Retinal pigment epithelial cell (primary cell): ENCODE measurements at places on chromosomes 12 and 14.

DNA sequence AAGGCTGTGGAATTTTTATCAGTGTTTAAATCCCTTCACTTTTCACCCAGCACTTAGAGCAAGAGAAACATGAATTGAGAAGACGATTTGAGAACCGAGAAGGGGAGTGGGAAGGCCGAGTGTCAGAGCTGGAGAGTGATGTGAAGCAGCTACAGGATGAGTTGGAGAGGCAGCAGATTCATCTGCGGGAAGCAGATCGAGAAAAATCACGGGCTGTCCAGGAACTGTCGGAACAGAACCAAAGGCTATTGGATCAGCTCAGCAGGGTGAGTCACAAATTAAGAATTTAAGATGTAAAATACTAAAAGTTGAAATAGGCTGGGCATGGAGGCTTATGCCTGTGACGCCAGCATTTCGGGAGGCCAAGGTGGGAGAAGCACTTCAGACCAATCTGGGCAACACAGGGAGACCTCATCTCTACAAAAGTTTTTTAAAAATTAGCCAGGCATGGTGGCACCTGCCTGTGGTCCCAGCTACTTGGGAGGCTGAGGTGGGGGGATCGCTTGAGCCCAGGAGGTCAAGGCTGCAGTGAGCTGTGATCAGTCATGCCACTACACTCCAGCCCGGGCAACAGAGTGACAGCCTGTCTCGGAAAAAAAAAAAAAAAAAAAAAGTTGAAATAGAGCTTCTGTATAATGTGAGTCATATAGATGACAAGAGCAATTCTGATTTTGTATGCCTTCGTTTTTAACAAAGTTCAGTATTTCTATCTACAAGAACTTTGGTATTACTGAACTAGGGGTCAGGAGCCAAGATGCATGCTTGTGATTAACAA is 9.6 kb downstream of the BICDL1 start:
- DNase-seq: no peak

- DNase-seq: no peak
Observed at GRCh38 chr12:93530358-93530757, 42.1 kb upstream of the SOCS2 start.

DNA sequence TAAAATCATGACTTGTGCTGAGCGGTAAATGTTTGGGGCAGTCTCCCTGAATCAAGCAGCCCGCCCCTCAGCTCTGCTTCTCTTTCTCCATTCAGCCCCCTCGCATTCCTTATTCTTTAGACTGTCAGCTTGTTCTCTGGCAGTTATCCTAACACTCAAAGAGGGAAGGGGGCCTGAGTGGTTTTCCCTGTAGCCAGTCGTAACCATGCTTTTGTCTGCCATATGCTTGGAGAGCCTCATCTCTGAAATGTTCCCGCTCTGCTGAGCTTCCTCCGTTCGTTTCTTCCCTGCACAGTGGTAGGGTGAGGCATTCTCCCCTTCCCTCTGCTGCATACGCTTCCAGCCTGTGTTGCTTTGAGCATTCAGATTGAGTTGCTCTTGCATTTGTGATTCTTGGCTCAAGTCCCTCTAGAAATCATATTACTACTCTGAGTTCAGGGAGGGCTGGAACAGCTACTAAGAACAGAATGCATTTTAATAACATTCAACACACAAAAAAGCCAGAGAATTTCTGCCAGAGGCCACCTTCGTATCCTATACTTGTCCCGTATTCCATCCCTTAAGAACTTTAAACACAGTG is 119.7 kb downstream of the FBXL14 start:
- DNase-seq: peak; percentile 62

DNA sequence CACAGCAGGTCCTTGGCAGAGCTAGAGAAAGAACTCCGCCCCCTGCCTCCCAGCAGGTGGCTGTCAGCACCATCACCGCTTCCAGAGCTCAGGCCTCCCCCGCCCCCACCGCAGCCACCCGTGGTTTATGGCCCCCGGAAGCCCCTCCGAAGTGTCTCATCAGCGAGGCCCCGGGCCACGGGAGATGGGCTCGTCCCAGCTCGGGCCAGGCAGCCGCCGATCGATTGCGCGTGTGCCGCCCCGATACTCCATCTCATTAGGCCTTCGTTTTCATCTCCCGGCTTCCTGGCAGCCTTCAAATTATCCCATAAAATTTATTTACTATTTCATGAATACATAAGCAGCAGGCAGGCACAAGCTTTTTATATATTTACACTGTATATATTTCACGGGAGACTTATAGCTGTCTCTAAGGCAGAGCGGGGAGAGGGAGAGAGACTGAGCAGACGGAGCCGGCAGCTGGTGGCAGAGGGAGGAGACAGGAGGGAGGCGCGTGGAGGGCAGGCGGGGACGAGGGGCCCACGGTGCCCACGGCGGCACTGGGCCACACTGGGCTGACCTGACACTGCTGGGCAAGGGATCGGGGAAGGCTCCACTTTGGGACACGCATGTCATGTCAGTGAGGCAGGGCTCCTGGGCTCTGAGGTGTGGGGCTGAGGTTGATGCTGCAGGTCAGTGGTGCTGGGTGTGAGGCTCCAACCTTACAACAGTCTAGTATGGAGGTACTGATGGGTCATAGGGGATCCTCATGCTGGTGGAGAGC is 241.2 kb downstream of the RBM19 start:
- DNase-seq: no peak

DNA sequence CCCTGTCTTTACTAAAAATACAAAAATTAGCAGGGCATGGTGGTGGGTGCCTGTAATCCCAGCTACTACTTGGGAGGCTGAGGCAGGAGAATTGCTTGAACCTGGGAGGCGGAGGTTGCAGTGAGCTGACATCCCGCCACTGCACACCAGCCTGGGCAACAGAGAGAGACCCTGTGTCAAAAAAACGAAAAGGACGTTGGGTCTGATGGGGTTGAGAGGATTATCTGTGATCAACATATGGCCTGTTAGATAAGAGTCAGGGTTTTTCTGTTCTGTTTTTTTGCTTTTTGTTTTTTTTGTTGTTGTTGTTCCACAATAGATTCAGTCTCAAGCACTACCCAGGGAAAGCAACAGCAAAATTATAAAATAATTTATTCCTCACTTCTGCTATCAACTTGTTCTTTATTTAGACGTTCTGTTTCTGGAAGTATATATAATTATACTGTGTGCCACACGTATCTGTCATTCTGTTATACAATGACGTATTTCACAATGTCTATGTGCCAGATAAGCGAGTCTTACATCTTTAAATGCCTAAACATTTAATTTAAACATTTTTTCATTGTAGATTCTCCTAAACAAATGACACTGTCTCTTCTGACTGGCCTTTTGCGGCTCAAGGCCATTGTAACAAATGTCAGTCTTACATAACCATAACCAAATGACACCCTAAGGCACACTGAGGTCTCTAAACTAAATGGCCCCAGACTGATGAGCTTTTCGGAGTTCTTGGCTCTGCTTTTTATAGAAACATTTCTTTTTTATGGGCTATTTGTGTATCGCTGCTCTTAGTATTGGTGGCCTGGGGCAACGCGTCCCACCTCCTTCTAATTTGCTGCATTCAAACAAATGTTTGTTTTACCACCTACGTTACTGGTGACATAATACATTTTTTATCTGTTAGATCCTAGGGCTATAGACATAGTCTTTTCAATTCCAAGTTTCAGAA is 7.2 kb upstream of the P2RX4 start:
- no peak for DNase-seq

DNA sequence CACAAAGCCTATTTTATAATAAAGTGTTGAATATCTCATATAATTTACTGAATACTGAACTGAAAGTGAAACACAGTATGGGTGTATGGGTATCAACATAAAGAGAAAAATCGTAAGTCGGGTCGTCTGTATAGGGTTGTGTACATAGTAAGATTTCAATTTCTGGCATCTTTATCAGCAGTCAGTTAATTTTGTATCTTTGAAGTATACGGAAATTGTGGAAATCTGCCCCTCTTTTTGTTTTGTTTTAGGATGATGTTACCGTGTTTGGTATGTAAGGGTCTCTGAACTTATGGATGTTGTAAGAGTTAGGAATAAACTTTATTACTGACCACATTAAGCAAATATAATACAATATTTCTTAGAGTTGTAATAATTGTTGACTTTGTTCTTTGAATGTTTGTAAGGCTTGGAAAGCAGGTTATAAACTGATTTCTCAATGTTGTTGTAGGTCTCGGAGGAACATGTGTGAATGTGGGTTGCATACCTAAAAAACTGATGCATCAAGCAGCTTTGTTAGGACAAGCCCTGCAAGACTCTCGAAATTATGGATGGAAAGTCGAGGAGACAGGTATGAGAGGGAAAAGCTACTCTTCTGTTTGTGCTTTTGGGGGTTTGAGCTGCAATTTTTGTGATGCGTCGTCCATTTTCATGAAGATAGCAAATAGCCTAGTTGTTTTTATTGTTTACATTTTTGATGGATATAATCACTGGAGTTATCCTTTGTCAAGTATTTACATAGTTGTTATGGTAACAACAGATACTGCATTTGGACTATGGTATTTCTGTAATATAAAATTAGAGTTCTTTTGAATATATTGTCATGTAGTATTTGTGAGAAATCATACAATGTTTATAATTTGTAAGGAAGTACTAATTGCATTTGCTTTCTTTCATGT is 12.0 kb downstream of the EID3 start:
- DNase-seq: no peak

GRCh38 chr12:121810234-121810817 is 6.5 kb downstream of the SETD1B start:
- DNase-seq: no peak

GRCh38 chr12:103677341-103677740 is 90.3 kb downstream of the STAB2 start:
- DNase-seq: no peak

DNA sequence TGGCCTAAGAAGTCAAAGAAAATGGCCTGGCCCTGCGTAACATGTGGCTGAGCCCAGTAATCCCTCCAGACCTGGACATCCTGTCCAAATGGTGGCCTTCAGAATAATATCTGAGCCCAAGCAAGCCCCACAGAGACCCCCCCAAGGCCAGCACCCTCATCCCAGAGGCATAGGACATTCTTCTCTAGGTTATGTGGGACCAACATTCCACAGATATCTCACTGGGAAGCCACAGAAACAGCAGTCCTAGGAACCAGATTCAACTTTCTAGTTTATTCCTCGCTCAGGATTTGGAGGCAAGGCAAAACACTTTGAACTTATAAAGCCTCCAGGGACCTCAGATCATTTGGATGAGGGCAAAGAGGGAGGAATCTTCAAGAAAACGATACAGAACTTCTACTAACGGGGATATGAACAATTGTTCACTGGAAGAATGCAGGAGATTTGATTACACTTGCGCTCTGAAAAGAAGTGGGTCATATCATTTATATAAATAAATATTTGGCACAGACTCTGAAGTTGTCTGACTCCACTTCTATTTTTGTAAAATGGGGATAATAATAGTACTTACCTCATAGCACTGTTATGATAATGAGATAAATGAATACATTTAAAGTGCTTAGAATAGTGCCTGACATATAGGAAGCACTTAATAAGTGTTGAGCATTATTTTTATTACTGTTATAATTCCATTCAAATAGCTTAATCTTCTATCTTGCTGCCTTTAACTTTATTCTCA is 171.5 kb downstream of the NUAK1 start:
- DNase-seq: no peak

- DNase-seq: no peak
Observed at GRCh38 chr14:51236314-51236713, 3.7 kb upstream of the TMX1 start.

GRCh38 chr14:53330441-53330840 is 177.3 kb upstream of the DDHD1 start:
- DNase-seq: no peak

GRCh38 chr12:102298022-102298421 is 100.4 kb upstream of the PMCH start:
- DNase-seq: no peak

- DNase-seq: no peak
Observed at GRCh38 chr14:52015411-52016030, 26.2 kb downstream of the RTRAF start.

- no peak for DNase-seq
Observed at GRCh38 chr14:52313462-52313861, 650 bp upstream of the PTGER2 start.

DNA sequence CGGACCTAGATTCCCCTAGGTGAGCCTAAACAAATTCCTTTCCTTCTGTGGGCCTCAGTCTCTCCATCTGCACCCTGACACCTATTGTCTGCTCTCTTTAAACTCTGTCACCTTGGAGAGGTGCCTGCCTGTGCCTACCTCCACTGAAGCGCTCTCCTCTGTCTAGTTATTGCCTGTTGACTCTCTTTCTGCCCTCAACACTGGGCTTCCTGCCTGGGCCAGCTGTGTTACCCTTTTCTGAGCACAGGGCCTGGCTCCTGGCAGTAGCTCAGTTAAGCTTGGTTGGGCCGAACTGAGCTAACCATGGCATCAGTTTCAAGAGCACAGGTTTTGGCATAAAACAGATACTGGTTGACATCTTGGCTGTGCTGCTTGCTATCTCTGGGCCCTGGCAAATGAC is 43.5 kb downstream of the PRMT8 start:
- DNase-seq: no peak

DNA sequence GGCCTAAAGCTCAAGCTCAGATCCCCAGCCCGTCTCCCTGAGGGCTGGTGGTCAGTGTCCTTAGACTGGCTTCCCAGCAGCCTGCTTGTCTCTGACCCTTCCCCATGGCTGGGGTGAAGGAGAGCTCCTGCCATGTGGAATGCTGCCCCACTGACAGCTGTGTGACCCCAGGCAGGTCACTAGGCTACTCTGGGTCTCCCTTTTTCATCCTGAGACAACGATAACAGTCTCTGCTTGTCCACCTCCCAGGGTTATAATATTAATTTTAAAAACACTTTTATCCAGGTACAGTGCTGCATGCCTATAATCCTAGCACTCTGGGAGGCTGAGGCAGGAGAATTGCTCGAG is 47.3 kb downstream of the SYNE3 start:
- DNase-seq: no peak

DNA sequence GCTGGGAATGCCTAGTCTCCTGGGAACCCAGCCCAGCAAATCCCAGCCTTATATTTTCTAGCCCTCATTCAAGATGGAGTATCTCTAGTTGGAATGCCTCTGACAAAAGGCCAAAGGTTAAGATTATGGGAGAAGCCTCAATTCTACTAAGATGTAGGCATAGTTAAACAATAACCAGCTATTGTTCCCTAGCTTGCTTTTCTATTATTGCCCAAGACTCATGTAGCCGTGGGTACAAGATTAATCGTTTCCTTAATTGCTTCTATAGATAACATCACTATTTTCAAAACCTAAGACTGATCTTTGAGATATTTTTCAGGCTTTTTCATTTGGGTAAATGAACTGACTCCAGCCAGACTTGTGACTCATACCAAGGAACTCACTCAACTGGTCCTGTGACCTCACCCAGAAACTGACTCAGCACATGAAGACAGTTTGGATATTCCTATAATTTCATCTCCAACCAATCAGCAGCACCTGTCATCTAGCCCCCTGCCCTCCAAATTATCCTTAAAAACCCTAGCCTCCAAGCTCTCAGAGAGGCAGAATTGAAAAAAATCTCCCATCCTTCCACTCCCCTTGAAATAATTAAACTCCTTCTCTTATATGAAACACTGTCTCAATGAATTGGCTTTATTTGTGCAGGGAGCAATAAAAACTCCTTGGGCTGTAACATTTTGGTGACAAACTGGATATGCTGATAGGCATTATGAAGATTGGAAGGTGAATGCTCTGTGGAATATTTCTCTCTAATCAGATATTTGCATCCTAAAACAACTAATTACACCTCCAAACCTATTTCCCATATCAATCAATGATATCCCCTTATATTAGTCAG is 589.0 kb downstream of the C12orf50 start:
- peak; percentile 90 for DNase-seq
